ENCODE measurements at places on chromosomes 5 and 9. TPM values are rescaled to one million over a fixed set of nuclear protein-coding genes. Genes with fewer than 3 reads are reported as not detected.

Gene CDKN2B
- total RNA-seq = 1.6 TPM

Gene ARHGEF28
- 0.53 TPM for total RNA-seq

Gene ARSI
- not detected for total RNA-seq

Gene CTXN3
- not detected for total RNA-seq

Gene NAIP
- 7.7 TPM for total RNA-seq

Gene LCN1
- not detected for total RNA-seq

Gene CBY3
- total RNA-seq = 1.6 TPM

Gene ZNF366
- total RNA-seq = not detected

Gene SLCO6A1
- total RNA-seq = not detected

Gene PDLIM7
- 39.1 TPM for total RNA-seq

Gene ACSL6
- 0.67 TPM for total RNA-seq

DNA sequence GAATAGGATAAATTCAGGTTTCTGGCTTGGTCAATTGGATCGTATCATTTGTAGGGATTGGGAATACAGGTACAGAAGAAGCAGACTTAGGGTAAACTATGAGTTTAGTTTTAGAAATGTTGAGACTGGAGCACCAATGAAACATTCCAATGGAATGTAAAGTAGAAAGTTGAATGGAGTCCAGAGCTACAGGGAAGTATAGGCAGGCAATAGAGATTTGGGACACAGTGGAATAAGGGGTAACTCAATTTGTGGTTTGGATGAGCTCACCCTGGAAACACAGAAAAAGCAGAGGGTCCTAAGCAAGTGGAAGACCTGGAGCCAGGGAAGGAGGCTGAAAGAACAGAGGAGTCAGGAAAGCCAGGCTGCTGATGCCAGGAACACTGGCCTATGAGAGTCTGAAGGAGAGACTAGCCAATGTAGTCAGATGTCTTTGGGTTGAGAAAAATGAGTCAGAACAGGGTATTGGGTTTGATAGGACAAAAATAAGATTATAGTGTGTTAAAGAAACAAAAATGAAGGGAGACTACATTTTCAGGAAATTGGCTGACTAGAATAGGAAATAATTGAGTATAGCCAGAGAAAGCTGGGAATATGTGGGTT, 72.8 kb downstream of the STARD4 start:
- H3K27ac ChIP-seq = no peak overlapping the region
- peaks cover 15% of the 10 kb centered on the region for H3K27me3 ChIP-seq

- H3K4me3 ChIP-seq = no peak overlapping the region
- no peaks in the 10 kb centered on the region for H3K36me3 ChIP-seq
- no peak overlapping the region for H3K27ac ChIP-seq
Observed at GRCh38 chr5:134314443-134314842, 52.5 kb downstream of the CDKL3 start.

DNA sequence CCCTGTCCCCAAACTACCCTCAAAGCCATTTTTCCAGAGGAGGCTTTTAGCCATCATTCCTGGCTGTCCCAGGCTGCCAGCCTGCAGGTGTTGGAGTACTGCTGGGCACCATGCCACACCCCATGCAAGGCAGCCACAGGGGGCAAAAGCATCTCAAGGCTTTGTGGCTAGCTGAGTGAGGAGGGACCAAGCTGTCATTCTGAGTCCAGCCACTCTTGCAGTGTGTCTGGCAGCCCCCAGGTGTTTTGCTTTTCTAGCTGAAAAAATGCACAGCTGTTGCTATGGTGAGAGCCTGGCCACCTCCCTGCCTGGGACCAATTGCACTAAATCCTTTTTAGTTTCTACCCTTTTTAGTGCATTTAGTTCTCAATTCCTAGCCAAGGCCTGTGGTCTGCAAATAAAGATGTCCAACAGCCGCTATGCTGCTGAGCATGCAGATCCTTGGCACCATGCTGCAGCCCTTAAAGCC, 50.4 kb upstream of the PTGS1 start:
- no peak overlapping the region for H3K27ac ChIP-seq
- H3K27me3 ChIP-seq = no peaks in the 10 kb centered on the region
- no peaks in the 10 kb centered on the region for H3K4me1 ChIP-seq

- peak overlapping the region; percentile 0 for H3K27ac ChIP-seq
- DNase-seq = no peak
- H3K27me3 ChIP-seq = no peaks in the 10 kb centered on the region
- H3K4me1 ChIP-seq = peaks cover 42% of the 10 kb centered on the region
Observed at GRCh38 chr9:101400120-101400519, 1.5 kb downstream of the ZNF189 start.

- H3K4me3 ChIP-seq = no peak overlapping the region
- no peak overlapping the region for H3K27ac ChIP-seq
- peaks cover 5% of the 10 kb centered on the region for H3K4me1 ChIP-seq
- DNase-seq = no peak
Observed at GRCh38 chr9:36169708-36170107, 520 bp downstream of the CCIN start.

- H3K36me3 ChIP-seq = no peaks in the 10 kb centered on the region
- no peak overlapping the region for H3K4me3 ChIP-seq
- no peaks in the 10 kb centered on the region for H3K27me3 ChIP-seq
- H3K4me1 ChIP-seq = peaks cover 32% of the 10 kb centered on the region
- H3K27ac ChIP-seq = no peak overlapping the region
Observed at GRCh38 chr9:106423575-106423974, 439.4 kb upstream of the ZNF462 start.

DNA sequence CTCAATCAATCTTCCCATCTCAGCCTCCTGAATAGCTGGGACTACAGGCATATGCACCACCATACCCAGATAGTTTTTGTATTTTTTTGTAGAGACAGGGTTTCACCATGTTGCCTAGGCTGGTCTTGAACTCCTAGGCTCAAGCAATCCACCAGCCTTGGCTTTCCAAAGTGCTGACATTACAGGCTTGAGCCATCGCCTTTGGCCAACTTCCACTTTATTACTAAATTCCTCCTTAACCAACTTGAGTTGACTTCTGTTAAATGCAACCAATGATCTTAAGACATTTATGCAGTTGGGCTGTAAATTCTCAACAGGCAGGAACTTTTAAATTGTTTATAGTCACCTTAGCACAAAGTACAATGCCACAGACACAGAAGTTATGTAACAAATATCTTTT, 2.8 kb downstream of the LARS1 start:
- H3K4me3 ChIP-seq = peak overlapping the region; percentile 17
- DNase-seq = no peak
- H3K27me3 ChIP-seq = no peaks in the 10 kb centered on the region
- peaks cover 4% of the 10 kb centered on the region for H3K4me1 ChIP-seq

GRCh38 chr9:130311408-130312140, 46.0 kb downstream of the HMCN2 start:
- no peak overlapping the region for H3K4me3 ChIP-seq
- no peaks in the 10 kb centered on the region for H3K36me3 ChIP-seq
- no peak for DNase-seq
- peaks cover 4% of the 10 kb centered on the region for H3K4me1 ChIP-seq
- peaks cover 11% of the 10 kb centered on the region for H3K27me3 ChIP-seq
- H3K27ac ChIP-seq = no peak overlapping the region

DNA sequence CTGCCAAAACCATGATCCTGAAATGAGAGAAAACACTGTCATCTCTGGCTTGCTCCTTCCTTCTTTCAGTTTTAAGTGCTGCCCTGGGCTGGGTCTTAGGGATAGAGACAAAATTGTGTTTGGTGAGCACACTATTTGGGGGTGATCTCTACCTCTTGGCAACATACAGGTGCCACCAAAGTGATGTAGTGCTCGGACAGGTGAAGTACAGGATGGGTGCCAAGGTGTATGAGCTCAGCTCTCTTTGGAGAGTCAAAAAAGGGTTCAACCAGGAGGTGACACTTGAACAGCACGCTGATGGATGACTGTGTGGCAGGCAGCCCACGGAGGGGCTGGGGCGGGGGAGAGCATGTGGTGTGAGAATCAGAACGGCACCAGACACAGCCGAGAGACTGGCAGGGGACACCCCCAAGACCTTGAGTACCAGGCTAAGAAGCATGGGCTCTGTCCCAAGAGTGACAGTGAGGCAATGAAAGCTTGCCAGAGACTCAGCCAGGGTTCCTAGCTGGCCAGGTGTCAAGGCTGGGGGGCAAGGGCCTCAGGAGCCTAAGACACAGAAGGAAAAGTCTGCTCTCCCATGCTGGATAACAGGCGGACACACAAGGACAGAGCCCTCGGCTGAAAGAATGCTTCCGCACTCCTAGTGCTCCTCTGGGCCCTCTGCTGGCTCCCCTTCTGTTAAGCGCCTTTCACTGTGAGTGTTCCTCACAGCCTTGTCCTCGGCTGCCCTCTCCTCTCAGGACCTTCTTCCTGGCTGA, 2.5 kb downstream of the NHP2 start:
- H3K4me1 ChIP-seq = peaks cover 28% of the 10 kb centered on the region
- H3K4me3 ChIP-seq = peak overlapping the region; percentile 53
- H3K27ac ChIP-seq = peak overlapping the region; percentile 60
- H3K36me3 ChIP-seq = peaks cover 10% of the 10 kb centered on the region

GRCh38 chr5:31720004-31720403, 81.1 kb downstream of the PDZD2 start:
- DNase-seq = no peak
- H3K27me3 ChIP-seq = peaks cover 6% of the 10 kb centered on the region
- H3K36me3 ChIP-seq = no peaks in the 10 kb centered on the region
- H3K4me3 ChIP-seq = no peak overlapping the region

- H3K36me3 ChIP-seq = no peaks in the 10 kb centered on the region
- H3K27me3 ChIP-seq = no peaks in the 10 kb centered on the region
- H3K4me3 ChIP-seq = no peak overlapping the region
- H3K27ac ChIP-seq = no peak overlapping the region
- no peaks in the 10 kb centered on the region for H3K4me1 ChIP-seq
Observed at GRCh38 chr9:27750566-27750965, 177.3 kb upstream of the C9orf72 start.

DNA sequence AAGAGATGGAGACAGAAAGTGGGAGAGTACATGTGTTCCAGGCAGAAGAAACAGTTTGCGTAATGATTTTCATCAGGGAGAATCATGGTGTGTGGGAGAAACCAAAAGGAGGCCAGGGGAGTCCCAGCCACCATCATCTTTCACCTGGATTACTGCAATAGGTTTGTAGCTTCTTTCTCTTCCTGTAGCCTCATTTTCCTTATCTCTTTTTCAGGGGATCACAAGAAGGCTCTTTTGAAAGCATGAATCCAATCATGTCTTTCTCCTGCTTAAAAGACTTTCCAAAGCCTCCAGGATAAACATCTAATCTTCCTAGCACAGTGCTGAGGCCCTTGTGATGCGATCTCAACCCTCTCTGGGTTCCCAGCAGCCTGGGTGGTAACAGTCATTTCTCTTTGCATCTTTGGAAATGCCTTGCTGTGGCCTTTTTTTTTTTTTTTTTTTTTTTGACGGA, 10.3 kb upstream of the GPBP1 start:
- DNase-seq = no peak
- no peaks in the 10 kb centered on the region for H3K36me3 ChIP-seq
- no peaks in the 10 kb centered on the region for H3K4me1 ChIP-seq
- H3K4me3 ChIP-seq = no peak overlapping the region
- no peak overlapping the region for H3K27ac ChIP-seq

DNA sequence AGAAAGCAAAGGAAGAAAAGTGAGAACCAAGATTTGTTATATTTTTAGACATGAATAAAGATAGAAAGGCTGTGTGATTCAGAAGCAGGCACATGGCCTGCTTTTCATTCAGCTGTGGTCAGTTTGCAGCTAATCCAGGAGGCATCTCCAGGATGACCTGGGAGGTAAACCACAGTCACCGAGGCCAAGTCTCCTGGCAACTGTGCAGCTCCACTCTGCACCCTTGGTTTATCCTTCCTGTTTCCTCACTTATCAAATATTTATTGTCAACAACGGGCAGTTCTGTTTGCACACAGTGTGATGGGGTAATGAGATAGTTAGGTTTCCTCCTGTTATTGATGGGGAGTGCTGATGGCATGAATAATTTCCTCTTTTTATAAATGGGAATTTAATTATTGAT, 243.0 kb downstream of the PSAT1 start:
- H3K36me3 ChIP-seq = no peaks in the 10 kb centered on the region
- no peak for DNase-seq
- H3K4me3 ChIP-seq = no peak overlapping the region
- H3K27ac ChIP-seq = no peak overlapping the region
- H3K27me3 ChIP-seq = no peaks in the 10 kb centered on the region

DNA sequence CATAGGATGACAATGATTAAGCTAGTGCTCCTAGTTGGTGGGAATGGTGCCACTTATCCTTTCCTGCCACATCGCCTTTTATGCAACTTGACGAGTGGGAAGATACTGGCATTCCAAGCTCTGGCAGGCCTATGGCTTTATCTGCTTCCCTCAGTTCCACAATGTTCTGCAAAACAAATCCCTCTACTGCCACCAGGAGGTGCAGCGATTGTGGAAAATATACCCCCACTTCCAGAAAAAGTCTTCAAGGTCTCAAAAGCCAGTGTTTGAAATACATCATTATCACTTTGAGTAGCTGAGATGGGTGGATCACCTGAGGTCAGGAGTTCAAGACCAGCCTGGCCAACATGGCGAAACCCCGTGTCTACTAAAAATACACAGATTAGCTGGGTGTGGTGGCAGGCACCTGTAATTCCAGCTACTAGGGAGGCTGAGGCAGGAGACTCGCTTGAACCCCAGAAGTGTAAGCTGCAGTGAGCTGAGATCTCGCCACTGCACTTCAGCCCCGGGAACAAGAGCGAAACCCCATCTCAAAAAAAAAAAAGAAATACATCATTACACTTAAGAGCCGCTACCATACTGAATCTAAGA, 3.4 kb downstream of the CLINT1 start:
- peaks cover 62% of the 10 kb centered on the region for H3K4me1 ChIP-seq
- no peaks in the 10 kb centered on the region for H3K36me3 ChIP-seq
- H3K27me3 ChIP-seq = no peaks in the 10 kb centered on the region
- no peak for DNase-seq
- H3K27ac ChIP-seq = no peak overlapping the region

DNA sequence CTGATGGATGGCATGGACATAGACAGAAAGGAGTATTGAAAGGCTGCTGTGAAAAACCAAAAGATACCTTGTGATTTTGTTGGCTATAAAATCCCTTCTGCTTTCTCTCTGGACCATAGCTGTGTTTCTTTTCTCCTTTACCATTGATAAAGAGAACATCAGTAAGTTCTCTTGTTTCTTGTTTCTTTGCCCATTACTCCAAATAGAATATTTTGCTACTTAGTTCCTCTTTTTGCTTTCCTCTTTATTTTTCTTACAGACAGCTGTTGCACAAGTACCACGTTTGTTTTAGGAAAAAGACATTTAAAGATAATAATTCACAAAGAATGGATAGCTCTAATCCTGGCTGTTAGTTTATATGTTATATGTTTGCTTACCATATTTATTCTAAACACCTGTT, 1129.2 kb downstream of the DTWD2 start:
- no peaks in the 10 kb centered on the region for H3K27me3 ChIP-seq
- no peak for DNase-seq
- no peak overlapping the region for H3K4me3 ChIP-seq
- H3K4me1 ChIP-seq = no peaks in the 10 kb centered on the region

GRCh38 chr5:168950241-168950951, 350.5 kb downstream of the SLIT3 start:
- no peaks in the 10 kb centered on the region for H3K4me1 ChIP-seq
- DNase-seq = no peak
- no peaks in the 10 kb centered on the region for H3K36me3 ChIP-seq
- no peak overlapping the region for H3K4me3 ChIP-seq
- peaks cover 7% of the 10 kb centered on the region for H3K27me3 ChIP-seq

Data from natural killer cell treated with Interleukin-12 subunit alpha and Interleukin-12 subunit beta and Interleukin-15 and Interleukin-18, amount 100 ng/mL, for 72 hours (primary cell).